ENCODE measurements at places on chromosomes 13 and 19.
A peak's percentile ranks its signal among the peaks of the same experiment; 100 is the strongest.

DNA sequence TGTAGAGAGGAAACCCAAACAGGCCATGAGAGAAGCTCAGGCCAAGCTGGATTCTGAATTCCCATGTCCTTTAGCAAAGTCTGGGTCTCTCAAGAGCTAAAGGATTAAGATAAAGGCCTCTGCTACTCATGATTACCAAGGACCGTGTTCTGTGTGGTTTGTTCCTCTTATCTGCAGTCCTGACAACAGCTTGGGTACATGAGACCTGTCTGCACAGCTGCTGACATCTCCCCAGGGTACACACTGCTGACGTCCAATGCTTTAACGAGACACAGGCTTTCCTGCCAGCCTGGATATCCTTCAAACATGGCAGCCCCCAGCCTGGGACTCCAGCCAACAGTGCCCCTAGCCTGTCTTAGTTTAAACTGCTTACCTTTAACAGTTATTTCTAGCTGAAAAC is 211.0 kb downstream of the SLC7A1 start:
- no peak for DNase-seq

DNA sequence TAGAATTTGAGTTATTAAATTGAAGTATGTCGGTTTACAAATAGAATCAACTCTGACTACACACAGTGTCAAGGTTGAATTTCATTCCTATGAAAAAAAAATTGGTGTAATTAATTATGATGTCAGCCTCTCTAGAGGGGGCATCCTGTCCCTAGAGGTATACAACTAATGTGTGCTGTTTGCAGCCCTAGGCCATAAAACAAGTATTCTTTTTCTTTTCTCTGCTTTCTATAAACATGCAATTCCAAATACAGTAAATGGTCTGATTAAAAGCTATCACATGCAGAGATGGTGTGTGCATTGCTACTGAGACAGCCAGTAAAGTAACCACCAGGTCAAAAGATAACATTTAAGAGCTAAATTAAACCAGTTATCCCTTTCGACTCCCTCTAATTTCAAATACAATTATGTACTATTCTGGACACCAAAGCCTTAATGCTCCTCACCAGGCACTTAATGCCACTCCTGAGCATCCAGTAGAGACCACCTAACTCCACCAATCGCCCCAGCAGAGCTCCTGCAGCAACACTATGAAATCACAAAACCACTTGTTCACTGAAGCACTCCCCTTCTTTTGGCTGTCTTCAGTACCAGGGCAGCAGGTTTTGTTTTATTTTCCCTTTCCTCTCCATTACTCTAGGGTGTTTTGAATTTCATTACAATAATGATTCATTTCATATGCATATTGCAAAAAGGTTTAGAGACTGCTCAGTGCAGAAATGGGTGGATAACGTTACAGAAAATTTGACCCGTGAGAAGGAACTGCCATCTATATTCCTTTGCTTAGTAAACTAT is 426.9 kb downstream of the PCDH9 start:
- DNase-seq: no peak

- DNase-seq: no peak
These were observed 46.5 kb upstream of the RCBTB2 start for GRCh38 chr13:48579165-48579918.

DNA sequence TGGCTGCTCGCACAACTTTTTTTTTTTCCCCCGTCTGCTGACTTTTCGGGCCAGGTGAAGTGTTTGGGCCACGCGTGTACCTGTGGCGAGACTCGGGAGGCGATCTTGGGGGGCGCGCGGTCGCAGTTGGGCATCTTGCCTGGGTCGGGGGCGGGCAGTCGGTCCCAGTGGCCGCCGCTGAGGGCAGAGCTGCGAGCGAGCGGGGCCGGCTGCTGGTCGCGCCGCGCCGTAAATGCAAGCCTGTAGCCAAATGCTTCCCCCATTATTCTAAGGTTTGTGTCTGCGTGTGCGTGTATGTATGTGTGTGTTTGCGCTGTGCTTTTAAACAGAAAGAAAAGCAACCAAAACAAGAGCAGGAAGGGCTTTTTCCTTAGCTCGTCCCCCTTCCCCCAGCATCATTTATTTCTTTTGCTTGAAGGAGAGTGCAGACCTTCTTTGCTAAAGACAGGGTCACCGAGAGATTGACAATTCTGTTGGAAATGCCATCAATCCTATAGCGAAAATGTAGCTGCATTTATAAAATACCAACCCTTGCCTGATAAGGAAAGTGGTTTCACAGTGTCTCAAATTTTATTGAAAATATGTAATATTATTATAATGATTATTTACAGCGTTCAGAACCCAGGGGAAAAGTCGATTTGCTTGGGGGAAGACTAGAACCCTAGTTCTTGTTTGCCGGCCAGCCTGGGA is 143.2 kb upstream of the ZNF536 start:
- no peak for DNase-seq

GRCh38 chr13:19607523-19608078 is 25.9 kb upstream of the MPHOSPH8 start:
- DNase-seq: no peak

- DNase-seq: no peak
These were observed 170.5 kb downstream of the SHISA2 start for GRCh38 chr13:25881136-25881926.

DNA sequence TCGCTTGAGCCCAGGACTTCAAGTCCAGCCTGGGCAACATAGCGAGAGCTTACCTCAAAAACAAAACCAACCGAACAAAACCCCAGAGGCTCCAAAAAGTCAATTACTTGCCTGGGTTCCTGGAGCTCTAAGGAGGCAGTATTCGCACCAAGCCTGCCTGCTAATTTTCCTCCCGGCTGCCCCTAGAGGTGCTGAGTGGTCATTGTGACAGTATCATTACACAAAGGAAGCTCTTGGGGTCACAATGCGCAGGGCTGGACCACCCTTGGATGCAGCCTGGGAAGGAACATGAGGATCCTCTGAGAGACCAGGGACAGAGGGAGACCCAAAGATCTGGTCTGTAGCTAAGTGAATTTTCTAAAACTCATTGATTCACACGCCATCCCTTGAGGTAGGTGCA is 8.5 kb upstream of the PEX11G start:
- DNase-seq: no peak

DNA sequence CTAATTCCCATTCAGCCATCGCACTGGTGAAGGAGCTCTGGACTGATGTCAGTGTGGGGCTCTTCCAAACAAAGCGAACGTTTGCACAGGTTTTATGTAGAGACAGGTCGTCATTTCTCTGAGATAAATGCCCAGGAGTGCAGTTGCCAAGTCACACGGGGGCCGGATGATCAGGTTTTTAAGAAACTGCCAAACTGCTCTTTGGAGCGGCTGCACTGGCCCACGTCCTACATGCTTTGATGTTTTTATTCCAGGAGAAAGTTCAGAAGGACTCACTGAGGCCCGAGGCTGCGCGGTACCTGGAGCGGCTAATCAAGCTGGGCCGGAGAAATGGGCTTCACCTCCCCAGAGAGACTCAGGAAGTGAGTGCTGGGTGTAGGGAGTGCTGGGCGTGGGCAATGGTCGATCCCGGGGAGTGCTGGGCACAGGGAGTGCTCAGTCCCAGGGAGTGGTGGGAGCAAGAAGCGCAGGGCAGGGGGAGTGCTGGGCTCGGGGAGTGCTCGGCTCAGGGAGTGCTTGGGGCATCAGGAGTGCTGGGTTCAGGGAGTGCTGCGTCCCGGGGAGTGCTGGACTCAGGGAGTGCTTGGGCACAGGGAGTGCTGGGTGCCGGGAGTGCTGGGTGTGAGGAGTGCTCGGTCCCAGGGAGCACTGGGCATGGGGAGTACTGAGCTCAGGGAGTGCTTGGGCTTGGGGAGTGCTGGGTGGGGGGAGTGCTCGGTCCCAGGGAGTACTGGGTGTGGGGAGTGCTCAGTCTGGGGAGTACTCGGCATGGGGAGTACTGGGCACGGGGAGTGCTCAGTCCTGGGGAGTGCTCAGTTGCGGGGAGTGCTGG is 10.7 kb downstream of the THOP1 start:
- no peak for DNase-seq

DNA sequence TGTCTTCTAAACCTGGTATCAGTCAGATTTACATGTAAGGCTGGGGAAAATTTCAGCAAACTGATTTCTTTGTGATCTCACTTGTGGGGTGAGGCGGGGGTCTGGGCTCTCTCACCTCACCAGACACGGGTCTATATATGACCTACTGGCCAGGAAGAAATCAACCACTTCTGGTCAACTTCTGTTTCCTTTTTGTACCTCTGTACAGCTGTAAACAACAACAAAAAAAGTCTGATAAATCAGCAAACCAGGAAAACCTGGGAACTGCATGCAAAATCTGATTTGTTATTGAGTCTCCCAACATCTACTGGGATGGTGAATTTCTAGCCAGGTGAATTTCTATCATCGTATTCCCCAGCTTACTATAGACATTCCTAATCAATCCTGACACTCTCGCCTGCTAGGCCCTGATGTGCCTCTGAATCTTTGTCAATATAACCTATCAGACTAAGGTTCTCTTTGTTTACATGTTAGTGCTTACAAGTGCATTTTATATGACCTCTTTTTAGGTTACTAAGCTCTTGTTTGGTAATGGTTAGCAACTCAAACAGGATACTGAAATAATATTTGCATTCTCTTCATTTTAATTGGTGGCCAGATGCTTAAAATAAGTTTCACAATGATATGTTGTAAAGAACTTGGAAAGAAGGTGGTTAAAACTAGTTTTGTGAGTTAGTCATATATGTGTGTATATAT is 77.7 kb downstream of the LRRC63 start:
- no peak for DNase-seq

- DNase-seq: no peak
These were observed 1375.6 kb downstream of the EFNB2 start for GRCh38 chr13:105159841-105160240.

DNA sequence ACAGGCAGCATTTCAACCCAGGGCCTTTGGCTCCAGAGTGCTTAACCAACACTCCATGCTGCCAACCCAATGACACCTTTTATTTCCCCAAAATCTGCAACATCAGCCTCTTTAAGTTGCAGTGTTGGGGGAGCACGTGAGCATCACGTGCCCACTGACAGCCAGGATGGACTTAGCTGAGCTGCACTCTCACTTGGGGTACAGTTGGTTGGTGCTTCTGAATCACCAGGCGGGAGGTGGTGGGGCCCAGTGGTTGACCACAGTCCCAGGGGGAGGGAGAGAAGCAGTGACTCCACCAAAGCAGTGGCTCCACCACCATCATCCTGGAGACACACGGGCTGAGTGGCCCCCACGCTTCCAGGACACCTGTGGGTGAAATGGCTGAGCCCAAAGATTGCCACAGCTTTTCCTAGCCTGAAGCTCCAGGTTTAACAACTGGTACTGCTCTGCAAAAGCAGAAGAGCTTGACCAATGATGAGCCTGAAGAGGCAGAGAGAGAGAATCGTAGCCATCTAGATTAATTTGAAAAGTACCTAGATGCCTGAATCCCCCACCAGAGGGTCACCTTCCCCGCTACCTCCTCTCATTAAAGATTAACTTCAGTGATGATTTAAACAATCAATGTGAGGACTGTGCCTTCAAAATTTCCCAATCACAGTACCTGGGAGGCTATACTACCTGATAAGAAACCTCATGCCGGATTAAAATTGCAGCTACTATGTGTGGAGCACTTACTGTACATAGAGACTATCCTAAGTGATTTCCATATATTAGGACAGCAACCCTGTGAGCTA is 193.8 kb downstream of the FOXO1 start:
- DNase-seq: no peak

GRCh38 chr13:97276862-97277269 is 54.7 kb downstream of the MBNL2 start:
- no peak for DNase-seq

DNA sequence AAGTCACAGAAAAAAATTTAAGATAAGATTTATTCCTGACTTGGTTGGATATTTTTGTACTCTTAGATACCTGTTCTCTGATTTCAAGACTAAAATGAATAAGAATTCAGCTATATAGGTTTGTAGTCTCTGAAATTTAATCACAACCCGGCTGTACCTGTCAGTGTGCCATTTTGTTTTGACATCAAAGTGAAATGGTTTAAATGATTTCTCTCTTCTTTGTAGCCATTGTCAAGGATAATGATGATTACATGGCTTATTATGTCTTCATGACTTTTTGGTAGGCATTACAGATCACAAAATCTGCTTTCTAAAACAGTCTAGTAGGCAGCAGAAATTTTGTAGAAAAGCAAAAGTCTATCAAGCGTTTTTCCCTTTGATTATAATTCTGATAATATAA is 72.5 kb downstream of the PCDH17 start:
- DNase-seq: no peak

- DNase-seq: peak; percentile 56
These were observed 48.0 kb upstream of the KATNAL1 start for GRCh38 chr13:30355384-30355699.

DNA sequence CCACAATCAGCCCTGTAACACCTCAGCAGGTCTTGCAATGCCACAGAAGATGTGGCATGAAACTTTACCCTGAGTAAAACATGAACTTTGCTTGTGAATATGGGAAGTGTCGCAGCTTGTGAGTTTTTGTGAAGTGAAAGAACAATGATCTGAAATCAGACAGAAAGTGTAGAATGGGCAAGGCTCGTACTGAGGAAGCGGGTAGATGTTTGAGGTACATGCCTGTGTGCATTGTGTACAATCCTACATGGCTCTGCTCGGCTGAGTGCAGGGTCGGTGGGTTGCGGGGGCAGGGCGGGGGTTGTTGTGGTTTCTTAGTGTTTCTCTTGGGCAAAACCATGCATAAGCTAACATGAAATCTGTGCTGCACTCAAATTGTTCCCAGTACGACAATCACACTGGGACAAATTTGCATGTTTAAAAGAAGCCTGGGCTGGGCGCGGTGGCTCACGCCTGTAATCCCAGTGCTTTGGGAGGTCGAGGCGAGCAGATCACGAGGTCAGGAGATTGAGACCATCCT is 1.1 kb downstream of the NLRP13 start:
- DNase-seq: no peak

DNA sequence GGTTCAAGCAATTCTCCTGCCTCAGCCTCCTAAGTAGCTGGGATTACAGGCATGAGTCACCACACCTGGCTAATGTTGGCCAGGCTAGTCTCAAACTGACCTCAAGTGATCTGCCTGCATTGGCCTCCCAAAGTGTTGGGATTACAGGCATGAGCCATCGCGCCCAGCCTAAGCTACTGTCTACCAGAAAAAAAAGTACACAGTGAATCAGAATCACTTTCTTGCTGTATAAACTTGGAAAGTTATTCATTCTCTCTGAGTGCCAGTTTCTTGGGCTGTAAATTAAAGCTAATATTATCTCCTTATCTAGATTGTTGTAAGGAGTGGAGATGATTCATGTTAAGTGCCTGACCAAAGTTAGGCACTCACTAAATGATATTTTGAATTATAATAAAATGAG is 242.8 kb downstream of the ENOX1 start:
- DNase-seq: no peak

DNA sequence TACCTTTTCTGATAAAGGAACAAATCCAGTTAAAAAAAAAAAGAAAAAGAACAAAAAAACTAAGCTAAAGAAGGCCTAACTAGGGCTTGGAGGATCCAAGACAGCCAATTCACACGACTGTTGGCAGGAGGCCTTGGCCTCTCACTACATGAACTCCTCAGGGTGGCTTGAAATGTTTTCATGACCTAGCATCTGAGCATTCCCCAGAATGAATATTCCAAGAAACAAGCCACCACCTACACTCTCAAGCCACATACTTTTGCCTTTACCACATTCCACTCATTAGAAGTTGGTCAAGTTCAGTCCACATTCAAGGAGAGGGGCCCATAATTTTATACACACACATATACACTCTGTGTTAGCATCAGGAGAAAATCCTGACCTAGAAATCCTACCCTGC is 97.6 kb upstream of the SIAH3 start:
- no peak for DNase-seq
